ENCODE measurements at places on chromosomes 11 and 22.

DNA sequence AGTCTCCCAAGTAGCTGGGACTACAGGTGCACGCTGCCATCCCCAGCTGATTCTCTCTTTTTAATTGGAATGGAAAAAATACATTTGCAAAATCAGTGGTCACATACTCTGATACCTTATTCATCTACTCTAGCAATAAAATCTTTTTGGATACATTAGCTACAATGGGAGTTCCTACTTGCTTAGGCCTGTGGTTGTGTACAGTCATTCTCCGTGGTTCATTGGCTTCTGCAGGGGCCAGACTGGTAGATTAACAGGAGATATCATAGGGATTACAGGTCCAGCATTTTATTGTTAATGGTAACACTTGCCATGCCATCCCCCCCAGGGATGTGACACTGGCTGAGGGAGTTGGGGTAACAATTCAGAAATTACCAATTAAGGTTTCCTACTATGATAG is 140.0 kb downstream of the ADAMTS15 start:
- no peak for DNase-seq

GRCh38 chr22:37260901-37261336 is 16.9 kb upstream of the RAC2 start:
- no peak for DNase-seq

GRCh38 chr11:92717240-92717639 is 252.2 kb upstream of the MTNR1B start:
- DNase-seq = no peak

GRCh38 chr11:116828632-116829524 is 829 bp upstream of the APOC3 start:
- DNase-seq = no peak
